ENCODE measurements at places on chromosomes 16 and 17. TPM values are rescaled to one million over a fixed set of nuclear protein-coding genes. Genes with fewer than 3 reads are reported as not detected.

CFAP97D1 gene
- total RNA-seq = 0.12 TPM

GRAPL gene
- total RNA-seq = not detected

MT1H gene
- not detected for total RNA-seq

FBXO31 gene
- total RNA-seq = 17.7 TPM

DNA sequence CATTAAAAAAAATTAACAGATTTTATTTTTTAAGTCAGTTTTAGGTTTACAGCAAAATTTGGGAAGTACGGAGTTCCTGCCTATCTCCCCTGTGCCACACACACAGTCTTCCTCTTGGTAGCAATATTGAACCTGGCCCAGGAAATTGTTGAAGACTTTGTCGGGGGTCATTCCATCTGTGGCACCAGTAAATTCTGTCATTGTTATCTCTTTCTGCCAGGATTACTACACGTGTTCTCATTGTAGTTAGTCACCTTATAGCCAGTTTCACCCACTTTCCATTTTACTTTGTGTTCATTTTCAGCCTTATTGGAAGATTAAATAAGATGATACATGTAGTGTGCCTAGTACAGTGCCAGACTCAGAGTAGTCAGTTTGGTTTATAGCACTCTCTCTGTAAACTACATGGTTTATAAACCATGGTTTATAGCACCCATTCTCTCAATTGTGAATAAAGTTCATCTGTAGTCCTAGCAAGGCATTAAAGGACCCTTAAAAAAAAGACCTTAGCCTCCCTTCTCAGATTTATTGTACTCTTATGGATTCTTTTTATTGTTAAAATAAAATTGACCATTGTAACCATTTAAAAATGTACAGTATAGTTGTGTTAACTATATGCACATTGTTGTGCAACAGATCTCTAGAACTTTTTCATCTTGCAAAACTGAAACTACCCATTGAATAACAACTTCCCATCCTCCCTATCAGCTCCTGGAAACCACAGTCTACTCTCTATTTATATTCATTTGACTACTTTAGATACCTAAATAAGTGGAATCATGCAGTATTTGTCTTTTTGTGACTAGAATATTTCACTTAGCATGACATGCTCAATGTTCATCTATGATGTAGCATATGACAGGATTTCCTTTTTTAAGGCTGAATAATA, 36.1 kb downstream of the NLK start:
- no peak for DNase-seq

- no peak for DNase-seq
Observed at GRCh38 chr16:50303605-50304466, 37.5 kb downstream of the ADCY7 start.

- no peak for DNase-seq
Observed at GRCh38 chr16:87924041-87924810, 12.1 kb downstream of the CA5A start.

DNA sequence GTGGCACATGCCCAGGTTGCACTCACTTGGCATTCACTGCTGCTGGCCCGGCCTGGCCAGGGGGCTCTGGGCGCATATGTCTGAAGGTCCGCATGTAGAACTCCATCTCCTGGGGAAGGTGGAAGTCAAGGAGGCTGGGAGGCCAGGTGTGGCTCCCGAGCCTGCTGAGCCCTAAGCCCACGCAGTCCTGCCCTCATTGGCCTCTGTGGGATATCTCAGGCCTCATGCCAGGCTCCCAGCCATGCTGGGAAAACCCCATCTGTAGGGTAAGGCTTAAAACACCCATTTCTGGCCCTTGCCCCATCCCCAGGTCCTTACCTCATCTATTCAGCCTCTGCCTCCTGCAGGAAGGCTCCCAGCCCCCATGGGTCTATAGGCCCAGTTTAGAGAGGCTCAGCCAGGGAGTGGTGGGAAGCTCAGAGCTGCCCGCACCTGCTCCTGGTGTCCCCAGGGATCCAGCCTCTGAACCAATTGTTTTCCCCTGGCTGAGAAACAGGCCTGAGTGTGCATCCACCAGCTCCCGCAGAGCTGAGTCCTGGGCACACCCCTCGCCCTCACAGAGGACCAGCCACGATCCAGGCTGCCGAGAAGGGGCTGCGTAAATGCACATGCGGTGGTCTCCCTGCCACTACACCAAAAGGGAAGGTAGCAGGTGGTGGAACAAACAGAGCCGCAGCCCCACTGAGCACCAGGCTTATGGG, 2.3 kb upstream of the TPPP3 start:
- no peak for DNase-seq

- no peak for DNase-seq
Observed at GRCh38 chr17:50219939-50220465, 18.6 kb upstream of the COL1A1 start.

DNA sequence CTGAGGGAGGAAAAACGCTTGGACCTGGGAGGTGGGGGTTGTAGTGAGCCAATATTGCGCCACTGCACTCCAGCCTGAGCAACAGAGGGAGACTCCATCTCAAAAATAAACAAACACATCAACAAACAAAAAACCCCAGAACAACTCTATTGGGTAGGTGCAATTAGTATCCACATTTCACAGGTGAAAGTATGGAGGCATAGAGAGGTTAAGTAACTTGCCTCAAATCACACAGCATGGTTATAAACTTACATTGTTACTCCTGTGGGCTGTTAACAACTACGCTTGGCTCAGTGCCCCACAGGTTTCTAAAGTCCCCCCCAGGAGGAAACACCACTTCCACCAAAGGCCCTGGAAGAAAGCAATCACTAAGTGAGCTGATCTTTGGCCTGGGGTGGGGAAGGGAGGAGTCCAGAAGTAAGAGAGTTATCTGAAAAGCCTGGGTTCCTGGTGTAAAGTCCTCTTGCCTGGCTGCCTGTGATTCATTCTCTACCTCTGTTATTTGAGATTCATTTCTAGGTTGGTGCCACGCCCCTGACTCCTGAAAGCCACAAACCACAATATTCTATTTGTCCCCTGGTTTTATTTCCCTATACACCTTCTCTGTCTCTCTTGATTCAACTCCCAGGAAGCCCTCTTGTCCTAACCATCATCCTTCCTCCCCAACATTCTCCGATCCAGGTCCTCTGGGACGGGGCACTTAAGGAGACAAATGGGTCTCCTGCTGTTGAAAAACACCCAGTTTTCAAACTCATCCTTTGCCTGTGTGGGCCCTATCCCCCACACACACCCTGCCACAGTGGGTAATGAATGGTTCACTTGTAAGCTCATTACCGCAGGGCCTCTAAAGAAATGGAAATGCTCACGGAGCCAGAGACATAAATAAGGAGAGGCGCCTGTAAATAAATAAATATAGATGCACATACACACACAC, 195.4 kb downstream of the XYLT1 start:
- no peak for DNase-seq

All from PC-3 (cell line).